ENCODE measurements at places on chromosomes 1 and 21.
A peak's percentile ranks its signal among the peaks of the same experiment; 100 is the strongest.

GRCh38 chr1:211473823-211474222, 18.1 kb downstream of the RD3 start:
- no peak for DNase-seq

- no peak for DNase-seq
Observed at GRCh38 chr1:221907166-221907932, 165.5 kb upstream of the DUSP10 start.

DNA sequence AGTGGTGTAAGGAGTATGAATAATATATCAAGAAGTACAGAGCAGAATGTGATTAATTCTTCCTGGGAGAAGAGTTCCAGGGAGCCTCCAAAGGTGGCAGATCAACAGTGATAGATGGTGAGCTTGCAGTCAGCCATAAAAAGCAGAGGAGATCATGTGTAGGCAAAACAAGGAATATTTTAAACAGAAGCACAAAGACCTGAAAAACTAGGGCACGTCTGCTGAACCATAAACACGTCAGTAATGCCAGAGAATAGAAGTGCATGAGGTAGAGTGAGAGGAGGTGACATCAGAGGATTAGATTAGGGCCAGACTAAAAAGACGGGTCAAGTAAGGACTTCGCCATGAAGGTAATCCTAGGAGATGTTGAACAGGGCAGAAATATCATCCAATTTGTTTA, 151.8 kb downstream of the EIF4G3 start:
- DNase-seq = no peak

- DNase-seq = no peak
Observed at GRCh38 chr1:14896381-14897079, 257.0 kb upstream of the TMEM51 start.

GRCh38 chr1:25140073-25140797, 92.1 kb downstream of the SYF2 start:
- no peak for DNase-seq

GRCh38 chr1:153587314-153587713, 21.7 kb upstream of the S100A2 start:
- DNase-seq = no peak

GRCh38 chr1:151060007-151060656, at the start of gene MLLT11:
MLLT11 (plus strand) TSS chr1:151060397; CDS start chr1:151067225, 6,828 bp downstream.
- DNase-seq = peak; percentile 63

GRCh38 chr1:2786329-2787162, 14.9 kb downstream of the TTC34 start:
- DNase-seq = peak; percentile 93

DNA sequence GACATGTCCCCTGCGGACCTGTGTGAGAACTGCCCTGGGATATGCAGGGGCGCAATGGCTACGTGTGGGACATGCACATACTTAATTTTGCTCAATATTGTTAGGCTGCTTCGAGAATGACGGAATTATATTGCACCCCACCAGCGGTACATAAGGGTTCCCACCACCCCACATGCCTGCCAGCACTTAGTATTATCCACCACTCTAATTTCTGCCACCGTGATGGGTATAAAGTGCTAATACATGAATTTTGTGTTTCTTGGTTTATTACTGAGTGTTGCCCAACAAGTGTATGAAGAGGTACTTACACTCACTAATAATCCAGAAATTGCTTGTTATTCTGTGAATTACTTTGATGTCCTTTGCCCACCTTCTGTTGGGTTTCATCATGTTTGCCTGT, 52.1 kb upstream of the ACOT11 start:
- DNase-seq = no peak

DNA sequence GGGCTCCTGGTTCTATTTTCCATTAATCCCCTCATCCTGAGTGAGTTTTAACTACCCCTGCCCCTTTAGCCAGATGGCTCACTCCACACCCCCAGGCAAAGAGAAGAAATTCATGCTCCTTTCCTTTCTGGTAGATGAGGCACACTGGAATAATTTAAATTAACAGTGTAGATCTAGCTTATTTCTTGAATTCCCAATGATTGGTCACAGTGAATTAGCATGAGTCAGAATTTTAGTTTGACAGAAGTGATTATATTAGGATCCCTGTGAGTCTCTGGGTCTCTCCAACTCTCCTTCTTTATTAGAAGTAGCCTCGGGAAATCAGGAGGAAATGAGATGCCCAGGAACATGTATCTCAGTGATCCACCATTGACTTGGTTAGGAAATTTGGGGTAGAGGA, 103.1 kb upstream of the KAZN start:
- no peak for DNase-seq

- DNase-seq = no peak
Observed at GRCh38 chr1:39779821-39780220, 8.7 kb upstream of the OXCT2 start.

DNA sequence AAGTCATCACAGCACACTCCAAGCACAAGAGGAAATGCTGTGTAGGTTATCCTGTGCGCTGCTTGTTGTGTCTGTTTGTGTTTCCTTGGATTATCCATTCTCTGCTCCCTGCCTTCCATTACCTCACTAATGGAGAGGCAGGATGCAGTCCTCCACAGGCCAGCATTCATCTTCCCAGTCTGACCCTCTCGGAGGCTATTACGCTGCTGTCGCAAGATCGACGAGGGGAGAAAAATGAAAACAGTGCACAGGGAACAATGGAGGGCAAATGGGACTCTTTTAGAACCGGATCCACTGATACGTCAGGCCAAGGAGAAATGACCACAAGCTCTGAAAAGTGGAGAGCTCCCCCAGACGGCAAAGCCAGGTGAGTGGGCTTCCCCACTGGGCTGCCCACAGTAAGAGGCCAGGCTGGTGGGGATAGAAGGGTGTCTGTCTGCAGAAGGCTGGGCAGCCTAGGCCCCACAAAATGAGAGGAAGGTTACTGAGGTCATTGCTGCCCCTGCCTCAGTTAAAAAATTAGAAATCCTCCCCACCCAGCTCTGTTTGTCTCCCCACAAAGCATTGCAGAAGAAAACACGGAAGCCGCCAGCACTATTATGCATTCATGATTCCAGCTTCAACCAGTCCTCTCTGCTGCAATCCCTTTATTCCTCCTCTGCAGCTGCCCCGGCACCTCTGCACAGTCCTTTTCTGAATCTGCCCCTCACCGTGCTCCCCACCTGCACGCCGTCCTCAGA, 21.7 kb downstream of the LRRN2 start:
- DNase-seq = no peak

- no peak for DNase-seq
Observed at GRCh38 chr1:2299131-2299627, 71.1 kb downstream of the SKI start.

- DNase-seq = no peak
Observed at GRCh38 chr21:27047283-27047657, 80.4 kb upstream of the ADAMTS5 start.

- DNase-seq = no peak
Observed at GRCh38 chr1:3547055-3548005, 64.0 kb downstream of the MEGF6 start.

- no peak for DNase-seq
Observed at GRCh38 chr1:200901796-200902444, 7.2 kb downstream of the INAVA start.

DNA sequence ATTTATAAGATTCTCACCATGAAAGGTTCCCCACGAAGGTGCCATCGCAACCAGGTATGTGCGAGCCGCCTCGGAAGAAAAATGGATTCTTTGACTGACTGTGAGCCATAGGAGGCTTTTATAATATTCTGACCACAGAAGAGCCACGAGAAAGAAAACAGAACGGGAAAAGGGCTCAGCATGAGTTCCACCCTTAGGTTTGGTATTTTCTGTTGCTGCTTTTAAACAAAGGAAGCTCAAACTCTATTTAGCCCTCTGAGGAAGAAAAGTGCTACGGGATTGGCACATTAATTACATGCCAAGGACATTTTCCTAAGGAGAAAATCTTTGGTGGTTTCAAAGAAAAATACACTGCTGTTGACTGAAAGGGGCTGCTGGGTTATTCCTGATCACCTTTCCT, 39.3 kb downstream of the MIS18A start:
- DNase-seq = no peak

- no peak for DNase-seq
Observed at GRCh38 chr21:38013741-38014140, 97.5 kb upstream of the KCNJ6 start.

DNA sequence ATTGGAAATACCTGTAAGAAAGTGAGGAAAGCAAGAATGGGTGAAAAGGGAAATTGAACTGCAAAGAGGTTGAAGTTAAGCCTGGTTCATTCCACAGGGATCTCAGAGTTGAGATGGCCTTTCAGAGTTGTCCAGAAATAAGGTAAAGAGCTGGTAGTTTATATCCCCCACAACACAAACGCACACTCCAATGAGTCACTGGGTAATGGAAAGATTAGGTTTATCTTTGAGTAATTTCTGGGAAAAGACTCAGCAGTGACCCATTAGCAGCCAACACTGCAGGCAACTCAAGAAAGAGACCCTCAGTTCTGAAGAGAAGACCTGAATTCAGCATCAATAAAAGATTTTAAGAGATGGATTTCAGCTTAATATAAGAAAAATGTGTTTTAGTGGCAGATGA, 485.5 kb downstream of the PTPRC start:
- DNase-seq = no peak

DNA sequence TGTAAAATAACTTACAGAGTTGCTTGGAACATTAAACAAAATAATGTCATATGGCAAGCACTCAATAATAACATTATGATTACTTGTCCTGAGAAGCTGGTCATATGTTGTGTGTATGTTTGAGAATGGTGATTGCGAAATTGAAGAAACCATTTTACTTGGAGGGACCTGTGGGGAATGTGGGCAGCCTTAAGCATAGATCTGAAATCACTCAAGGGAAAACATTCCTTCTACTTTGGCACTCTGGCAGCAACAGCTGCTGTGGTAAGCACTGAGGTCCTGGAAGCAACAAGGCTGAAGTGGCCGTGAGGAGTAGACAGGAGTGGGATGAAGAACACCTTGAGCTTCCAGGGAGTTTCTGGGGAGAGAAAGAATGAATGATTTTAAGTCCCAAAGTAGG, 165.4 kb upstream of the ADAMTS5 start:
- no peak for DNase-seq

GRCh38 chr1:39690794-39691382, 345 bp downstream of the HPCAL4 start:
- no peak for DNase-seq

- no peak for DNase-seq
Observed at GRCh38 chr1:220315070-220315839, 43.0 kb upstream of the RAB3GAP2 start.

DNA sequence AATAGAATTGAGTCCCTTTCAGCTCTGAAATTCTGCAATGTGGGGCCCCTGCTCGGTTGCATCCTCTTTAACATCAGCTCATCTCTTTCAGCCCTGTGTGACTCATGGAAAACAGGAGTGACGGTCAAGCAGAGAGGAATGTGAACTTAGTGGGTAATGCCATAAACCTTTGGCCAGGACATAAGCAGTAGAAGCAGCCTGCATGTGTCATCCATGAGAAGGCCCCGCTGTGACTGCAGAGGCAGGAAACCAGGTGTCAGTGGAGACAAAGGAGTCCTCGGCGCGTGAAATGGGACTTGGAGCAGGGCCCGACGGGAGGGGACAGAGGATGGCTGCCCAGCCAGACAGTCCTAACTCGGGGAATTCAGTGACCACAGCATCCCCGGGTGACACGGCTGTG, 21.1 kb upstream of the EPHB2 start:
- DNase-seq = no peak

GRCh38 chr21:39602793-39603192, 9.9 kb upstream of the B3GALT5 start:
- DNase-seq = no peak

DNA sequence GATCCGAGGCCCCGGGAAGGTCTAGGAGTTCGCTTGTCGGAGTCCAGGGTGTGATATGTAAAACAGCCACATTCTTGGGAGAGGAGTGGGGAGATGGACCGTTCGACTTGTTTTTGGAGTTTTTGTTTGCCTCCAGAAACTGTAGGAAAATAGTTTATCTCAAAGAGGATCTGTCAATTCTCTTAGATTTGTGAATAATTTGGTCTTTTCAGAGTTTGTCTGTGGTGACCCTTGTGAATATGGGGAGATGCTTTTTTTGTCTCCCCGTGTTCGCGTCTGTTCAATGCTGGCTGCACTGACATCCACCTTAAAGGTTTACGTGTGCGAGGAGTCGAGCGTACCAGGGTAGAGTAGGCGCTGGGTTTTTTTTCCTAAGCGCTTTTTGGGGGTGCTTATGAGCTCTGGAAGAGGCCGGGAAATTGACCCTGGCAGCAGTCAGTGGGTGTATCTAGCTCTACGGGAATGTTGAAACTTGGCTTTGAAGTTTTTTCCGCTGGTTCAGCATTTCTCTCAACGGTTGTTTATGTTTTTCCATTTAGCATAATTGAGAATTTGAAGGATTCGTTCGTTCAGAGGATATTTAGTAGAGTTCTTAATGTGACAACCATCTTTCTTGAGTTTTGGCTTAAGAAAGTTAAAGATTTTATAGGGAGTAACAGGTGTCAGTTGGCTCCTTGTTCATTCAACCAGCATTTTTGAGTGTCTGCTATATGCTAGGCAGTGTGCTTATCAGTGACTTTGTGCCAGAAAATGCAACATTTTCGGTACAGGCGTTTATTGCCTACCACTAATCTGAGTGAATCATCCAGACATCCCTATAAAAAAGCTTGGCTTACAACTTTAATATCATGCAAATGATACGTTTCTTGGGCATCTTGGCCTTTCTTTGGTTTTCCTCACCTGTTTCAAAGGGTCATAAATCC, 1.2 kb downstream of the SZRD1 start:
- no peak for DNase-seq

DNA sequence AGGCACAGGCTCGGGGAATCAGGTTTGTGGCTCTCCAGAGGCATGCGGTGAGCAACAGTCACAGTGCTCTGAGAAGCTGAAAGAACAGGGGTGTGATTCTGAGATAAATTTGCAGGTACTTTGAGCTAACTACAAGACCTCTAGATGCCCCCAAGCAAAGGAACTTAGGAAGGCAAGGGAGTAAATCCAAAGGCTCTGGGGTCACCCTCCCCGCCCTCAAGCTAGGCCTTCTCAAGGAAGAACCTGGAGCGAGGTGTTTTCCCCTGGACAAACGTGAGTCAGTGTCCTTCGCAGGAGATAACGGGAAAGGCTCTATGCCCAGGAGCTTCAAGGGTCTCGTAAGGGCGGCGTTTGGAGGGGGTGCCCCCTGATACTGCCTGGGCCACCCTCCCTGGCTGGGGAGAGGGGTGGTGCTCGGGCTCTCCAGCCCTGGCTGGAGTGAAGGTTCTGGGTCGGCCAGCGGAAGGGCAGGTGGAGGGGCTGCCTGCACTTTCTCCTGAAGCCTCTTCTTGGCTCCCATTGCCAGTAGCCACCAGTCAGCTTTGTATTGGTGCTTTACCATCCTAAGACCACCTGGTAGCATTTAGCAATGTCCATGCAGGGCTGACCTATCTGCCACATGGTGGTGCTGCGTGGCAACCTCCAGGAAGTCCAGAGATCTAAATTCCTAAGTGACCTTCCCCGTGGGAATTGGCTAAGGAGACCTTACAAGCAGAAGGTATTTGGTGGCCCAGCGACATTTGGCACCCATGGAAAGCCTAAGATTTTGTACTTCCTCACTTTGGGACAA, 44.0 kb downstream of the GPR161 start:
- no peak for DNase-seq
